ENCODE measurements at places on chromosomes 5 and 9.

DNA sequence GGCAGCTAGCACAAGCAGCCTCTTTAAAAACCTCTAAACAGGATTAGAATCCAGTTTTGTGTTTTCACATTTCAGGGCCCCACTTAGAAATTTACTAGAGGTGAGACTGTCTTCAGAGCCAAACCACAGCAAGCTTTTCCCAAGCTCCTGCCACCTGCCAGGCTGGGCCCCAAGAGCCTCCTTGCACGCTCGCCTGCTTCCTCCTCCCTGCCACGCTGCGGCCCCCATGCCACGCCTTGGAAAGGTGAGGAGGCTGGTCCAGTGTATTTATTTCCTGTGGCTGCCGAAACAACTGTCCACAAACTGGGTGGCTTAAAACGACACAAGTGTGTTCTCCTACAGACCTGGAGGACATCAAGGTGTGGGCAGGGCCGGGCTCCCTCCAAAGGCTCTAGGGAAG, 43.4 kb downstream of the NKX2-5 start:
- no peak for DNase-seq

GRCh38 chr5:40571729-40572128, 108.0 kb upstream of the PTGER4 start:
- DNase-seq: no peak

- no peak for DNase-seq
Observed at GRCh38 chr5:62461561-62461960, 49.0 kb downstream of the IPO11 start.

GRCh38 chr5:75891736-75892135, 174.5 kb upstream of the POC5 start:
- no peak for DNase-seq

DNA sequence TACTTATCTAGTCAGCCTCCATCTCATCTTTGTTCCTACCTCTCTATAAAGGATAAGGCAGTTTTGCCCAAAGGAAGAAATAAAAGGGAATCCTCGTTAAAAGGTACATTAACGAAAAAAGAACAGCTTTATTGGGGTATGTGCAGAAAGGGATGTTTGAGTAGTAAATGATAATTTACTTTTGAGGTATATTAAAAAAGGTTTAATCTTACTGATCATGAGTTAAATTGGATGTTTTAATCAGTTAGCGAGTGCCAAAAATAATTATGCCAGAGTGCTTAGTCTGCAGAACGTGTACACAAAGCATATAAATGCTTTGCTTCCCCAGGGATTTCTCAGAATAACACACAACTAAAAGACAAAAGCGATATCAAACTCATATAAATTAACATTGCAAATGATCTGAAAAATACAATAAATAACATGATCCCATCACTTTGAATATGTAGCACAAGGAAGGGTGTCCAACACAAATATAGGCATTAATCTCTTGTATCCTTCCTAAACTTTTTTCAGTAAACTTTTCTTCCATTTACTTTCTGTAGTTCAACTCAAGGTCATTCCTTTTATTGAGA, 865.0 kb downstream of the NR2F1-AS1 start:
- DNase-seq: no peak

- no peak for DNase-seq
Observed at GRCh38 chr5:169074839-169075238, 226.1 kb downstream of the SLIT3 start.

DNA sequence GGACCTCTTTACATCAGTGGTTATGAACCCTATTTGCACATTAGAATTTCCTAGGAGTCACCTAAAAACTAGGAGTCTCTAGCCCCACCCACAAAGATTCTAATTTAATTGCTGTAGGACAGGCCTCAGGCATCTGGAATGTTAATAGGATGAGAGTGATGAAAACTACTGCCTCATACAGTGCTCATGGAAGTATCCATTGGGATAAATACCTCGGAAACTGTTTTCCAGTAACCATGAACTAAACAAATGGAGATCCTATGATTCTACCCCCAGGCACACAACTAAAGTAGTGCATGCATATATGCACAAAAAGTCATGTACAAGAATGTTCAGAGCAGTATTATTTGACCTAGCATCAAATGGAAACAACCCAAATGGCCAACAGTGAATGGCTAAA, 286.3 kb downstream of the DNAH5 start:
- DNase-seq: no peak

Data from NB4 (cell line).